EH (cell line): ENCODE measurements at places on chromosomes 3 and 15.

DNA sequence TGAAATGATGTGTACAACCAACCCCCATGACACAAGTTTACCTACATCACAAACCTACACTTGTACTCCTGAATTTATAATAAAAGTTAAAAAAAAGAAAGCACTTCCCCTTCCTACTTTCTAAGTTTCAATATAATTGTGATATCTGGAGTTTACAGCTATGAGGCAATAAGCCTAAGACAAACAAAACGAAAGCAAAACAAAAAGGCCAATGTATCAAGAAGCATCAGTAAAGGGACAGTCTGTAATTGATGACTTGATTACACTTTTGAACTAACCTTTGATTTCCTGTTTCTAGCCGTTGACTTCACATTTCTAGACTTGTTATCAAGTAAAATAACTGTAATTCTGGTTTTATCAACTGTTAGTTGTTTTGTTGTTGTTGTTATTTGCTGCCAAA is 187.5 kb upstream of the CNTN3 start:
- no peak for DNase-seq

- DNase-seq: no peak
Observed at GRCh38 chr3:62496503-62496902, 123.2 kb upstream of the FEZF2 start.

DNA sequence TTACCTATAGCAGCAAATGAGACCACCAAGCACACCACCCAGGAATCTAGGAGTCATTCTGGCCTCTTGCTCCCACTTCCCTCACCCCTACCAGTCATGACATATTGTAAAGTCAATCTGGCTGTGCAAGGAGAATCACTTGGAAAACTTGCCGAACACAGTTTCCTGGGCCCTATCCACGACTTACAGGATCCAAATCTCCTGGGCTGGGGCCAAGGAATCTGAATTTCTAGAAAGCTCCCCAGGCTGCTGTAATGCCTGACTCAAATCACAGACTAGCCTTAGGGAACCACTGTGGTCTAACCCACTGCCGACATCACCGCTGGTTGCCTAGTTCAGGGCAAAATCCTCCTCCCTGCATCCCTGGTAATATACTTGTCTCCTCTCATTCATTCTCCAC is 4.2 kb upstream of the CRABP1 start:
- no peak for DNase-seq

GRCh38 chr15:98612490-98613110 is 35.7 kb upstream of the IGF1R start:
- no peak for DNase-seq

GRCh38 chr3:61194892-61195538 is 56.2 kb downstream of the FHIT start:
- no peak for DNase-seq

DNA sequence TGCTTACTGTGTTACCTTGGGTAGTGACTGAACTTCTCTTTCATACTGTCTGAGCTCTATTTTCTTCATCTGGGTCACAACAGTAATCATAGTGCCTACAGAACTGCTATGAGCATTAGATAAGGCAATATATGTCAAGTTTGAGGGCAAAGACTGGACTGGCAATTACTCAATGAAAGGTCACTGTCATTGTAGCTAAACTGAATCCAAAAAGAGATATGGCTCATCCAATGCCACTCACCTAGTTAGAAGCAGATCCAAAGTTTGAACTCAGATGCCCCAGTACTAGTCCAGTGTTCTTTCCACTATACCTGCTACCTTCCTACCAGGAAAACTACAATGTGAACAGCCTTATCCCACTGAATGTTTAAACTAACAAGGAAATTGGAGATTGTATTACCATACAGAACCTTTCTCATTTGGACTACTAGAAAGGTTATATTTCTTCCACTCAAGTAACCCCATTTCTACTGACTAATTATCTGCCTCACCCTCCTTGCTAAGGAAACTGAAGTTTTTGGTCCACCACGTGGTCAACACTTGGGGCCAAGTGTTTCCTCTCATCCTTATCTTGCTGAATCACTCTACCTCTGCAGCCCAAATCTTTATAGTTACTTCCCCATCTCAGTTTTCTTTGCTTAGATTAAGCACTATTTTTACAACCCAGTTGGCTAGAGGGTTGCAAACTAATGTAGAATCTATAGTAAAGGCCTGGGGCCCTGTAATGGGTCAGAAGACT is 202.3 kb upstream of the LPP start:
- DNase-seq: no peak

DNA sequence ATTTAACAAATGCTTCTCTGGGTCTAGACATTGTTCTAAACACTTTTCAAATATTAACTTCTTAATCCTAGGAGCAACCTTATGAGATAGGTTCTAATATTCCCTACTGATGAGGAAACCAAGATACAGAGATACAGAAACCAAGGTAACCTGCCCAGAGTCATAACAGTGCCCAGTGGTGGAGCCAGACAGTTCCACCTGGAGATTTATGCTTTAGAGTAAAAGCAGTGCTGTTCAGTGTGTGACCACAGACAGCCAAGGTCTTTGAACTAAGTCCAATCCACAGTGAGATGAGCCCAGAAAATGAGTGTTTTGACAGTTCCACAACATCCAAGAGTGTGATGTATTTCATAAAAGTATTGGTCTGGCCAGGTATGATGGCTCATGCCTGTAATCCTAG is 105.2 kb upstream of the UMPS start:
- no peak for DNase-seq

GRCh38 chr15:74608786-74609185 is 6.8 kb upstream of the CLK3 start:
- no peak for DNase-seq

GRCh38 chr3:152317956-152318355 is 49.2 kb downstream of the MBNL1 start:
- peak; percentile 85 for DNase-seq

DNA sequence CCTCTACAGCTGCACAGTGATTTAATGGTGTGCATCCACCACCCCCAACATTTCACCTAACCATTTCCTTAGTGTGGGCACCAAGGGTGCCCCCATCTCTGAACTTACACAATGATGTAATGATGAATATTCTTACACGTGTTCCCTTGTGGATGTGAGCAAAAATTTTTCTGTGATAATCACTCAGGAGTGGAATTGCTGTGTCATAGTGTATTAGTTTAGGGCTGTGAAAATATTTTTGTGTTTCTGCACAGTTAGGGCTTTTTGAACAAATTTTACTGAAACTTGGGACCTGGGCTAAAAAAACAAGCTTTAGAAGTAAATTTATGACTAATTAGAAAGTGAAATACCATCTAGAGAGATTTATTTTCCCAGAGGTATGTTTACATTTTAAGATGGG is 134.5 kb upstream of the CCNL1 start:
- DNase-seq: peak; percentile 37

- no peak for DNase-seq
Observed at GRCh38 chr15:80246425-80246894, 5.6 kb downstream of the CTXND1 start.

DNA sequence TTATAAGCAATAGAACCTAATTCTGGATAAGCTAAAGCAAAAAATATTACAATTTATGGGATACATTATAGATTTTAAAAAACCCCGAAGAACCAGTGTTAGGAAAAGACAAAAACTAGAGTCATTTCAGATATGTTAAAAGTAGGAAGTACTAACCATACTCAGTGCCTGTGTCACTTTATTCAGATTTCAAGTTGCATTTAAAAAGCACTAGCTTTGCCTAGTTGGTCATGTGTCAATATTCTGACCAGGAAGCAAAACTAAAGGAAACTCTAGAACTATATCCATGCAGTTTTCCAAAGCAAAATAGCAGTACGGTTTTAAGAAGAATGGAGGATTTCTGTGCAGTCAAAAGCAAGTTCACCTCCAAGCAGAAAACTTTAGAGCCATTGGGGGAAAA is 88.4 kb downstream of the RAP2B start:
- DNase-seq: no peak

- DNase-seq: no peak
Observed at GRCh38 chr3:10193692-10194327, 29.1 kb downstream of the IRAK2 start.

DNA sequence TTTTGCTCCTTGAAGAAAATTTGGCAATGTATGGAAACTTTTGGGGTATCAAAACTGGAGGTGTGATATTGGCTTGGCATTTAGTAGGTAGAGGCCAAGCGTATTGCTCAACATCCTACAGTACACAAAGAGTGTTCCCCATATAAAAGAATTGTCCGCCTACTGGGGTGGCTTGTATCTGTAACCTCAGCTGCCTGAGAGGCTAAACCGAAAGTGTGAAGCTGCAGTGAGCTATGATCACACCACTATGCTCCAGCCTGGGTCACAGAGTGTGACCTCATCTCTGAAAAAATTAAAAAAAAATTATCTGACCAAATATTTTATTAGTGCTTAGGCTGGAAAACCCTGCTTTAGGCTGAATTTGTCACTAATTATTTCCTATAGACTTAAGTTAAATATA is 483.9 kb downstream of the PYDC2 start:
- DNase-seq: no peak
